Breast epithelium (tissue), 4 donors: ENCODE measurements at places on chromosomes 7 and 10. TPM values are rescaled to one million over a fixed set of nuclear protein-coding genes. Genes with fewer than 3 reads are reported as not detected.

- no peak for DNase-seq
Measured at GRCh38 chr10:112988839-112989406, 38.9 kb downstream of the TCF7L2 start.

HSPA12A gene
- total RNA-seq = 13.2 TPM

GRCh38 chr7:158369866-158370265 is 217.8 kb downstream of the PTPRN2 start:
- DNase-seq = no peak

DNA sequence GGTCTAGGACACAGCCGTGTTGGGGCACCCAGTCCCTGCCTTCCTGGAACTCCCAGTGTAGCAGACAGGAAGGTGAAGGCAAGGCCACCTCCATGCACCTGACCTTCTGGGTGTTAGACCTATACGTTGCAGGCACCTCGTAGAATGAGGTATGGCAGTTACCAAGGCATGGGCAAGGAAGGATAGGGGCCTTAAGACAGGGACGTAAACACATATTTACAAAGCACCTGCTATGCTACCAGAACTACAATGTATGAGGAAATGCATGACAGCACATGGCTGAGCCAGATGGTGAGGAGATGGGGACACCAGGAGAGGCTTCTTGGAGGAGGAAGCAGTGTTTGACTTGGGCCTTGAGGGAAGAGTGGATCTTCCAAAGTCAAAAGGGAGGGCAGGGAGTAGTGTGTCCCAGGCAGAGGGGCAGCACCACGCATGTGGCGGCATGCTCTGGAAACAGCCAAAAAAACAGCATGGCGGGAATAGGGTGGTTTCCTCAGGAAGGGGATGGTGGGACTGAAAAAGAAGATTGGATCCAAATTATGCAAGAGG is 231.2 kb downstream of the FANK1 start:
- DNase-seq = no peak

PPP1R9A gene
- total RNA-seq = 19.3 TPM

ADAM8 gene
- 6.6 TPM for total RNA-seq

GRCh38 chr7:11831736-11832495 is at the start of gene THSD7A:
Gene THSD7A, minus strand, starts transcription at chr7:11832198. Its CDS starts 252 bp downstream, at chr7:11831946.
- no peak for DNase-seq

ZNF277 gene
- 30.8 TPM for total RNA-seq

JCAD gene
- total RNA-seq = 69.3 TPM

DNA sequence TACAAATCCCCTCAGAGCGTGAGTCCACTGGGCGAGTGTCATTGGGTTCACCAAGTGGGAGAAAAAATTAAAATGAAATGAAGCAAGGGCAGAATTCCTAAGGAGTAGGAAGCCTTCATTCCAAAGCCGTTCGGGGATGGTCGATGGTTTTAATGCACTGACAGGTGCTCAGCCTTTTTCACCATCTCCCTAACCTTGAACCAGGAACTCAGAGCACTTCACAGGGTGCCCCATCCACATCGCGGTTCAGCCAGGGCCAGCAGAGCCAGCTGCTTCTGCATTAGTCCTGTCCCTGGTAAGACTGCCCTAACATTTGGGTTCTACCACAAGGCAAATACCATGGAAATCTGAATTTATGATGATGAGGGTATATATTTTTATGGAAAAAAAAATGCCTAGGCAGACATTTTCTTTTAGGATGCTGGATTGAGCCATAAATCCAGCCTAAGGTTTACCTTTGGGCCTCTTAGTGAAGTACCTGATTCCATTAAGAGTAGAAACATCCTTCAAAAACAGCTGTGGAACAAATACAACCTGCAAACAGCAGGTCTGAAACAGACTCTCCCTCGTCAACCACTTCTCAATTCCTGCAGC is 203.5 kb upstream of the RNF32 start:
- DNase-seq = no peak

GRCh38 chr10:120327675-120328074 is 129.4 kb upstream of the PLPP4 start:
- no peak for DNase-seq

CFAP69 gene
- 13.0 TPM for total RNA-seq

DNA sequence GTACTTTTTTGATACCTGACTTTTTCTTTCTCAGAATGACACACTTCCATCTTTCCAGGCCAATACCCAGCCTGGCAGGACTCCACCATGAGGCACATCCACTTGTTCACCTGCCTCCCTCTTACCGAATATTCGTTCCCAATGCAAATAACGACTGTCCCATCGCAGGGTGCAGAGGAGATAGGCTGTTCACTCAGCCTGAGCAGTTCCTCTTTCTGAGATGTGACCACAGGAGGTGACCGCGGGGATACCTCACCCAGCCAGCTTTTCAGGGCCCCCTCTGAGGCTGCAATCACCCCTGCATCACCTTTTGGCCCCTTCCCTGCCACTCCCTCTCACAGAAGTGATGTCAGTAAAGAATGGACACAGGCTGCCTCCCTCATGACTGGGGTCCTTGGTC is 28.3 kb downstream of the PTPRN2 start:
- DNase-seq = no peak

GDF10 gene
- 12.3 TPM for total RNA-seq

DNA sequence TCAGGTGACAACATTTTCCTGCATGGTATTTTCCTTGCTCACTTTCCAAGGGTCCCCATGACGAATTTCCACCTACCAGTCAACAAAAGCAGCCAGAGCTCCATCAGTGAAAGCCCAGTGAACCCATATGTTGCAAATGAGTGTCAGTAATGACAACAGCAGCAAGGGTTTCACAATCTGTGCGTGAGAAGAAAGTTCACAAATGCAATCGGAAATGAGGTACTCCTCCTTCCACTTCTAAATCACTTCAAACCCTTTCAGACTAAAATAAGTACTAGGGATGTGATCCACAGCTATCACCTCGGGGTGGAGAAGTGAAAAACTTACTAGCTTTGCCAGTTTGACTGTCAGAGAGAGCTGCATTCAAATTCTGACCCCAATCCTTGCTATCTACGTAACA is 55.6 kb upstream of the BET1 start:
- DNase-seq = no peak

DNA sequence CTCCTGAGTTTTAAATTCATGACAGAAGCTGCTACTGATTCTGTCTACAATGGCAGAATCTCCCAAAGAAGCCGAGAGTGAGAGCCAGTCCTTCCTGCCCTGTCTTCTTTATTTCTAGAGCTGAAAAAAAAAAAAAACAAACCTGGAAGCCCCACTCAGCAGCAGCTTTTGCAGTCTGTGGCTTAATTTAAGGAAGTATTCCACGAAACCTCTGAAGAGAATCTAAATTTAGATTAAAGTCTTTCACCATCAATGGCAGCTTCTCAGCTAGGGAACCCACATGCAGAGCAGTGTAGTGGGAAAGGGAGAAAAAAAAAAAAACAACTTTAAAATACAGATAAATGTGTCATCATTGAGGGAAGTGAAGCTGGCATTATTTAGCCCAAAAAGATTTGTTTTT is 23.4 kb downstream of the SMURF1 start:
- no peak for DNase-seq

PRKCQ gene
- total RNA-seq = 0.98 TPM

EPO gene
- not detected for total RNA-seq

DNA sequence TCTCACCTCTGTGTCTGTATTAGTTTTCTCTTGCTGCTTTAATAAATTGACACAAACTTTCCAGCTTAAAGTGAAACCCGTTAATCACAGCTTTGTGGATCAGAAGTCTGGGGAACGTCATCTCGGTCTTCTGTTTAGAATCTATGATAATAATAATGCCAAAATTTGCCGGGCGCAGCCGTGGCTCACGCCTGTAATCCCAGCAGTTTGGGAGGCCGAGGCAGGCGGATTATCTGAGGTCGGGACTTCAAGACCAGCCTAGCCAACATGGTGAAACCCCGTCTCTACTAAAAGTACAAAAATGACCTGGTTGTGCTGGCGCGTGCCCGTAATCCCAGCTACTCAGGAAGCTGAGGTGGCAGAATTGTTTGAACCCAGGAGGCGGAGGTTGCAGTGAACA is 8.8 kb upstream of the ZPBP start:
- no peak for DNase-seq

DNA sequence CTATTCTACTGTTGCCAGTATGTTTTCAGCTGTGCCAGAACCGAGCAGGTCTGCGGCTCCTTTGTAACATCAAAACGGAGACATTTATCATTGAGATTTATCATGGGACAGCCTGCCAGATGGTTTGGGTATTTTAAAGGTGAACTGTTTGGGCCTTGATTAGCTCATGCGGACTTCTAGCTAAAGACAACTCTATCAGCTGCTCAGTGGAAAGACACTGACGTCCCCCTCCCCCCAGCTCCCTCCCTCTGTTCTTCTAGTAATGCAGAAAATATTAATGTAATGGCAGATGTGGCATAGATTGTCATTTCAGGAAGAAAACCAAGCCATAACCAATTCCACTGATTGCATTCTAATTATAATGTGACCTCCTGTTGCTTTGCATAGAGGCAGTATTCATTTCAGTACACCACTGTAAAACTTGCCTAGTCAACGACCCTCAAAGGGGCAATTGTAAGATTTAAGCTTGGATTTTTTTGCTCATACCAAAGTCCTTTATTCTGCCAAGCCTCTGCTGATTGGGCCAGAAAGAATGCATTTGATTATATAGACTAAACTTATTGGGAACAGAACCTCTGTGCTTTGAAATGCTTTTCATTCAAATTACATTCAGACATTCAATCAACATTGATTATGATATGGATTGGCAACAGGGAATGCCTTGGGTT is 966.8 kb downstream of the LRMDA start:
- DNase-seq = no peak

CHRM2 gene
- total RNA-seq = not detected

VAX1 gene
- not detected for total RNA-seq

ICA1 gene
- total RNA-seq = 22.1 TPM

DNA sequence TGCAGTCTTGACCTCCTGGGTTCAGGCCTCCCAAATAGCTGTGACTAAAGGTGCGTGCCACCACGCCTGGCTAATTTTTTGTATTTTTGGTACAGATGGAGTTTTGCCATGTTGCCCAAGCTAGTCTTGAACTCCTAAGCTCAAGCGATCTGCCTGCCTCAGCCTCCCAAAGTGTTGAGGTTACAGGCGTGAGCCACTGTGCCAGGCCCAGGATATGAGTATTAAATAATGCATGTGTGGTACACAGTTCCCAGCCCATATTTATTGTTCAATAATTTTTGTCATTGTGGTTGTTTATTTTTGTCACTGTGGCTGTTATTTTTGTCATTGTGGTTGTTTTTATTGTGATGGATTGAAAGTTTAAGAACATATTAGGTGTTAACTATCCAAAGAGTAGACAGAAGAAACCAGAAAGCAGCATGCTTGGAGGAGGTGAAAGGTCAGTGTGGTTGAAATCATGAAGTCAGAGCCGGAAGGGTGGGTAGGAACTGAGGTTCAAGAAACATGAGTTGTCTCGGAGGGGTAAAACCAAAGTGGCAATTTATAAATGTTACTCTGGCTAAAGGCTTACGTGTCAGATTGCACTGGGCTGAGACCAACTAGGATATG is 45.0 kb downstream of the MRC1 start:
- DNase-seq = no peak

DNA sequence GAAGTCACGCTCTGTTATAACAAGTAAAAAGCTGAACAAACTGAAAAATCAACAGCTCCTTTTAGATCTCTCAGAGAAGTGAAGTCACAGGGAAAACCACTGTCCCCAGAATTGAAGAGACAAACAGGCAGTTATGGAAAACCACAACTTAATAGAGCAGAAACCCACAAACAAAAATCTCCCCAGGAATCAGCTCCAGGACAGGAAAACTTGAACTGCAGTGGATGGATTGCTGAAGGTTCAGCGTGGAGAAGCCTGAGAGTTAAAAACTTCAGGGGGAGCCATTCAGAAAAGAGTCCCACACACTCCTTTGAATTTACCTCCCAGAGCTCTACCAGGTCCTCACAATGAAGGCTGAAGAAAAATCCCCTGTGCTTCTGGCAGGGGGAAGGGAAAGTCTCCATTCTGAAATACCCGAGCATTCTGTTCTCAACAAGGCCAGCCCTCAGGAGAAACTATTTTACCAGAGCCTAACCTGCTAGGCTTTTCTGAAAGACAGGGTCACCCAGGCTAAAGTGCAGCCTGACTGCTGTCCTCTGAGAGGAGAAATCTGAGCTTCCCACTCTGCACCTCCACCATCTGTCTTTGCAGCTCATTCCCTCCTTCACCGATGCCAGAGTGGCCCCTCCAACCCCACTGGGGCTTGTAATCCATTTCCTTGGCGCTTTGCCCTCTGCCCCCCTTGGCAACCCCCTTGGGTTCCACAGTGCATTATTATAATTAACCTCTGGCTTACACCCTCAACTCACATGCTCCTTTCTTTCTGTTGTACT is 65.0 kb upstream of the CCNY start:
- no peak for DNase-seq

DNA sequence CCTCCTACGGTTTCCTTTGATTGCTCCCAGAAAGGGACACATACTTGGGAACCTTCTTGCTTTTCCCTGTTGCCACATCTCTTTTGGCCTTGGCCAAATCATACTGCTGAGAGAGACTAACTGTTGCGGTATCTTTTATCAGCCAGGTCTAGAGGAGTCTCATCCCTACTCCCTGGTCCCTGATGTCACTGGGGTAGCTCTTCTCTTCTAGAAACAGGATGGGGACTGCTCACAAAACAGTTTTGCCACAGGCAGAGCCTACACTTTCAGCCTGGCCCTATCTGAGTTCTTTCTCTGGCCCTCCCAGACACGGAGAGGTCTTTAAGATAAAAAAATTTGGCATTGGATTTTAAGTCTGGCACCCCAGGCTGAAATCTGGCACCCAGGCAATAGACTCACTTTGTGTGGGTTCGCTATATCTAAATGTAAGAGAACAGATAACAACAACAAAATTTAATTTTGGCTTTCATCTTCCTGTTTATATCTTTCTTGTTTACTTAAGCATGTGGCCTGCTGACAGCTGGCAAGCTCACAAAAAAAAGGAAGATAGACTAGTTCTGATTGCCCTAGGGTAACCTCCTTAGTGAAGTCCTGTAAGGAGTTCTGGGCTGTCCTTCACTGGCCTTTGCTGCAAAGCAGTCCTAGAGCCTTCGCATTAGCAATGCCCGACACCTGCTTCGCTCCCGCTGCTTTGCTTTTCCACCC is 228.3 kb upstream of the NPVF start:
- no peak for DNase-seq

- DNase-seq = no peak
Measured at GRCh38 chr10:110069502-110069982, 61.8 kb downstream of the ADD3 start.

CPED1 gene
- 15.4 TPM for total RNA-seq
